ENCODE measurements at places on chromosomes 12 and 14. TPM values are rescaled to one million over a fixed set of nuclear protein-coding genes. Genes with fewer than 3 reads are reported as not detected.
A peak's percentile ranks its signal among the peaks of the same experiment; 100 is the strongest.

The KCNA5 gene
- not detected for total RNA-seq

The PROX2 gene
- total RNA-seq: 0.19 TPM

DNA sequence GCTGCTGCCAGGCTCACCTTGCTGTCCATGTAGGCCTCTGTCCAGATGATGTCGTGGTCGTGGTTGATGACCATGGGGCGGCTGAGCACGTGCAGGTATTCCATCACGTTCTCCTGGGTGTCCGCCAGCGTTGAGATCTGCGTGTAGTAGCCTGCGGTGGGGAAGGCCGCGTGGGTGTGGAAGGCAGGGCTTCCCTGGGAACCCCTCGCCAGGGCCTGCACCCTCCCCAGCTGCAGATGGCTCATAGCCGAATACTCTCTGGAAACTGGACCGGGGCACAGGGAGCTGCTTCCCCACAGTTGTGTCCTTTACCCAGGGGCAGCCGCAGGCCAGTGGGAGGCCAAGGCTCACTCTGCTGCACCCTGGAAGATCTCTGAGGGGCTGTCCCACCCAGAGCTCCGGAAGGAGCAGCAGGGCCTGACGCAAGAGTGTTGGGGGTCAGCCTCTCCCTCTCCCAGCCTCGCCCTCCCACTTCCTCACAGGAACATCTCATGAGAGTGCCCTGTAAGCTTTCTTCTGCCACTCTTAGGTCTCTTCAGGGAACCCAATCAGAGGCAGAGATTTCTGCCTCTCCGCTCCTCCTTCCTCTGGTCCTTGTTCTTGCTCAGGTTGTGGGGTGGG lies 35.5 kb downstream of the CACNA2D4 start:
- H3K27me3 ChIP-seq: peaks cover 16% of the 10 kb centered on the region
- no peaks in the 10 kb centered on the region for H3K36me3 ChIP-seq
- no peak overlapping the region for H3K27ac ChIP-seq
- H3K4me3 ChIP-seq: no peak overlapping the region
- H3K4me1 ChIP-seq: no peaks in the 10 kb centered on the region

DNA sequence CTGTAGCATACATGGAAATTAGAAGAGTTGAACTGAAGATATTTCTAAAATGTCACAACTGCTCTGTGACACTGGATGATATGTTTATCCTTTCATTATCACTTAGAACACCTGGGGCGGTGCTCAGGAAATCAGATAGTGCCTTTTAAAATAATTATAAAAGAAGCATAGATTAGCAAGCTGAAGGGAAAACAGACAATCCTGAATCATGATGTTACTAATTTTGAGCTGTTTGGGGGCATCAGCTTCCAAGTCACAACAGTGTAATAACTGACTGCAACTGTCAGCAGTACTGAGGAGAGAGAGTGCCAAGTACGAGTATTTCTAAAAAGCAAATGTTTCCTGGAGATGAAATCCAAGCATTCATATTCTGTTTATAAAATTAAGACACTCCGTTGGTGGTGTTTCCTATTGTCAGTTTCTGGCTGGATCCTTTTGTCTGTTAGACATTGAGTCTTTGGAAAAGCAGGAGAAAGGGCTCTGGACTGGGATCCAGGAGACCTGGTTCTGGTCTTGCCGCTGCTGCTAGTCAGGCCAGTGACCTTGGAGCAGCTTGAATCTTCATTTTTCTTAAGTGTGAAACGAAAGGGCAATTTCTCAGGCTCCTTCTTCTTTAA lies 380.1 kb downstream of the EGLN3 start:
- no peak overlapping the region for H3K27ac ChIP-seq
- no peak overlapping the region for H3K4me3 ChIP-seq
- no peak for DNase-seq
- no peaks in the 10 kb centered on the region for H3K27me3 ChIP-seq
- H3K4me1 ChIP-seq: no peaks in the 10 kb centered on the region

The CCDC38 gene
- not detected for total RNA-seq

The CD163L1 gene
- total RNA-seq: not detected

The LMNTD1 gene
- total RNA-seq: not detected

GRCh38 chr14:104694991-104695659 lies 5.7 kb downstream of the INF2 start:
- H3K27ac ChIP-seq: peak overlapping the region; percentile 80
- no peaks in the 10 kb centered on the region for H3K27me3 ChIP-seq

GRCh38 chr14:64294672-64295413 lies 672 bp upstream of the ESR2 start:
- H3K4me1 ChIP-seq: peaks cover 29% of the 10 kb centered on the region
- peak overlapping the region; percentile 70 for H3K4me3 ChIP-seq
- no peak overlapping the region for H3K27ac ChIP-seq
- H3K27me3 ChIP-seq: peaks cover 14% of the 10 kb centered on the region
- H3K36me3 ChIP-seq: no peaks in the 10 kb centered on the region

The SLC38A2 gene
- total RNA-seq: 187 TPM

DNA sequence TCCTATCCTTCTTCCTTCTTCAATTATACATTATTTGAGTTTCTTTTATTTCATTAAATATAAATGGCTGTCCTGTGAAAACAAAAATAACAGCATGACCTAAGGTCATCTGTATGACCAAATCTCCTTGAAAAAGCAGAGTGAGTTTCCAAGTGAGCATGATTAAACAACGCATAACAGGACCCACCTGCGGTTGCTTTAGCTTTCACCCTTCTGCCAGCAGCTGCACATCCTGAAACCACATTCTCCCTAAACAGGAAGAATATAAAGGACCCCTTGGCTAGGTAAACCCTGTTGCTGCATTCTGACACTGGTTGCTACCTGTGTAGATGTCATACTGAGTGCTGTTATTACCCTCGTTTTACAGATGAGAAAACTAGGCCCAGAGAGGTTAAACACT lies 42.8 kb upstream of the CPM start:
- H3K4me3 ChIP-seq: no peak overlapping the region
- peaks cover 2% of the 10 kb centered on the region for H3K4me1 ChIP-seq
- H3K36me3 ChIP-seq: no peaks in the 10 kb centered on the region
- H3K27me3 ChIP-seq: peaks cover 5% of the 10 kb centered on the region
- no peak for DNase-seq
- H3K27ac ChIP-seq: no peak overlapping the region

GRCh38 chr12:117587631-117588287 lies 226.3 kb upstream of the NOS1 start:
- DNase-seq: peak; percentile 58
- no peak overlapping the region for H3K27ac ChIP-seq
- no peaks in the 10 kb centered on the region for H3K36me3 ChIP-seq
- H3K4me3 ChIP-seq: no peak overlapping the region

DNA sequence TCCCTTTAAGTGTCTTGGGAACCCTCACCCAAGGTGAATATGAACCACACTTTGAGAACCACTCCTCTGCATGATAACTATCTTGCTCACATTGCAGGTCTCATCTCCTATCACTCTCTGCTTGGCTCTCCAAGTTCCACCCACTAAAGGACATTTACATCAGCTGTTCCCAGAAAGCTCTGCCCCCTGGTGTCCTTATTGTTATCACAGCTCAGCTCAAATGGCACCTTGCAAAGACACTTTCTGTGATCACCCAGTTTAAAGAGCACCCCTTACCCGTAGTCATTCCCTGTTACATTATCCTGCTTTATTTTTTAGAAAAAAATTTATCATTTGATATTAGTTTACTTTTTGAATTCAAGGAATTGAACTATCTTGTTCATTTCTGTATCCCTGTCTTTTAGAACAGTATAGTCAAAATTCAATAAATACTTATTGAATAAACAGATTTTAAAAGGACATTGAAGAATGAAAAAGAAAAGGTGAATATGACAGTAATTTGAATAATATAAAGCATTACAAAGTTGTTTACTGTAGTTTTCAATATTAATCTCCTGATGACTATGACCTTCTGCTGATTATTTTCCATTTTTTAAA lies 20.5 kb upstream of the GUCY2C start:
- DNase-seq: peak; percentile 58
- H3K4me3 ChIP-seq: no peak overlapping the region
- H3K4me1 ChIP-seq: peaks cover 2% of the 10 kb centered on the region
- peaks cover 3% of the 10 kb centered on the region for H3K27me3 ChIP-seq

DNA sequence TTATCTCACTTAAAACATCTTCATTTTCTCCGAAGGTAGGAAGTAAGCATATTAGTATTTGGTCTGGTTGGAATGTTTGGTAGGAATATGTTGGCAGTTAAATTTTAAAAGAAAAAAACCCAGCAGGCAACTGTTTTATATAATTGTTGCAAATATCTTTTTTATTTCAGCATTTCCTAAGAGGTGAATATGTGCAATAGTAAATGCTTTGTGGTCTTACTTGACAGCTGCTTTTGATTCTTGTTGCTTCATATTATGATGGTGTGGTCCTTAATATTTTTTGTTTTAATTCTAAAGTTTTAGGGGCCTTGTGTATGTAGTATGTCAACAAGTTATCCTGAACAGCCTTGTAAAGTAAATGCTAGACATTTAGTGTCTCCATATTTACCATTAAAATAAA lies 6.3 kb downstream of the TRAFD1 start:
- peaks cover 12% of the 10 kb centered on the region for H3K36me3 ChIP-seq
- H3K27me3 ChIP-seq: no peaks in the 10 kb centered on the region
- DNase-seq: no peak
- peak overlapping the region; percentile 26 for H3K4me3 ChIP-seq

GRCh38 chr14:100203962-100204834 lies 34.7 kb upstream of the YY1 start:
- H3K27me3 ChIP-seq: peaks cover 2% of the 10 kb centered on the region
- no peak for DNase-seq
- H3K4me3 ChIP-seq: no peak overlapping the region

DNA sequence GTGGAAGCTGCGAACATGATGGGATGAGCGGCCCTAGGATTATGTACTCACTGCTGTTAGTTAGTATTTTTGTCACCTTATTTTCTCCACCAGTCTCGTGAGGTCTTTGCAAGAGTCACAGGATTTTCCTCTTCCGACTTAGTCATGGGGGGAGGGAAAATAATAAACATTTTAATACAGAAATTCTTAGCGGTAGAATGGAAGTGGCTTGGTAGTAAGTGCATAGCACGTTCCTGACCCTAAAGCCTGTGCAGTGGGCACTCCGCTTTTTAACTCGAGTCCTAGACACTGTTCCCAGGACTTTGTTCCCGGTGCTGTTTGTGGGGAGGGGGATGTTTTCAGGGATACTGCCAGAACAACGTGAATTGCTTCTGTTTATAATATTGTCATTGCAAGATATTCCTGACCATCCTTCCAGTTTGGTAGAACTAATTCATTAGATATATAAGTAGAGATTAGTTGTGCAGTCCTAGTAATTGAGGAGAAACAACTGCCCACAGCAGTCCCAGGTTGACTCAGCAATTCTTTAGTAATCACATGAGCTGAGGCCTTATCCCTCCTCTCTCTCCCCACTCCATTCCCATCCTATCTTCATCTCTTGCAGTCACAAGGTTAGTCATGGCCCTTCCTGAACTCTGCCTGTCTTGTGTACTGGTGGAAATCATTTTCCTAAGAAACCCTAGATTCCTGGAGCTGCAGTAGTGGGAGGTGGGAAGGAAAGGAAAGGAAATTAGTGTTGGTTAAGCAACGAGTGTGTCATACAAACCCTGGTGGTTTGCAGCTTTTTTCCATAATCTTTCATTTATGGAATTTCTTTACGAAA lies 799 bp downstream of the SLC38A6 start:
- peaks cover 19% of the 10 kb centered on the region for H3K36me3 ChIP-seq
- H3K27ac ChIP-seq: no peak overlapping the region
- DNase-seq: peak; percentile 23
- H3K4me1 ChIP-seq: peaks cover 19% of the 10 kb centered on the region

DNA sequence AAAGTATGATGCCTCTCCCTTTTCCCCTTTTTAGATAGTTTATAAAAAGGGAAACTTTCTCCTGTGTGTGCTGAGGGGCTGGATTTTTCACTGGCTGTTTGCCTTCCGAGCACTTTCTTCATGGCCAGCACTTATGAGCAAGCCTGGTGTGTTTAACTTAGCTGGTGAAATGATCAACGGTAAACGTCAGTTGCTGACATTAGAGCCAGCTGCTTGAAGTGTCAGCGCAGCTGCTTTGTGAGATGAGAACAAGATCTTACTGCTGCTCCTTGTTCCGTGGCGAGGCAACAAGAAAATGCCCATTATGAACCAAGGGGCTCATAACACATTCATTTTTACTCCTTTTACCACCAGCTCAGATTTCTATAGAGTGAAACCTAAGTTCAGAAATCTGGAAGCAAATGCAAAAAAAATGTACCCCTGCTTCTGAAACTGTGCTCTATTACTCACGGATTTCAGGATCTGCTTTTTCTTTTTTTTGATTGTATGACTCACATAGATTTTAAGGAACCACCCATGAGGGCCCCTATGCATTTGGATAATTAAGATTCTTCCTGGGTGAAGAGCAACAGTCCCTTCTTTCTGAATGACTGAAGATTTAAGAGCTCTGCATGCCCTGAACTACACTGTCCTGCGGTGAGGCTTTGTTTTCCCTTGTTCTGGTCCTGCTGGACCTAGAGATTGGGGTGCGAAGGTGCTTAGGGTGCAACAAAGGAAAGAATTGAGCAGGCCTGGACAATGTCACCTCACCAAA lies 74.3 kb upstream of the CPM start:
- H3K4me3 ChIP-seq: no peak overlapping the region
- H3K4me1 ChIP-seq: peaks cover 11% of the 10 kb centered on the region
- H3K27ac ChIP-seq: no peak overlapping the region
- DNase-seq: peak; percentile 32
- H3K27me3 ChIP-seq: peaks cover 11% of the 10 kb centered on the region

GRCh38 chr12:131129839-131130238 lies 176.1 kb downstream of the ADGRD1 start:
- H3K36me3 ChIP-seq: no peaks in the 10 kb centered on the region
- H3K27ac ChIP-seq: no peak overlapping the region

The TMEM253 gene
- not detected for total RNA-seq

- H3K27me3 ChIP-seq: peaks cover 3% of the 10 kb centered on the region
- no peaks in the 10 kb centered on the region for H3K36me3 ChIP-seq
- no peak overlapping the region for H3K27ac ChIP-seq
- H3K4me3 ChIP-seq: no peak overlapping the region
Measured at GRCh38 chr12:102694903-102695302, 214.5 kb upstream of the IGF1 start.

All from activated CD4-positive, alpha-beta memory T cell treated with anti-CD3 and anti-CD28 coated beads for 36 hours (primary cell).